ENCODE measurements at places on chromosomes 1 and 21.
A peak's percentile ranks its signal among the peaks of the same experiment; 100 is the strongest.

DNA sequence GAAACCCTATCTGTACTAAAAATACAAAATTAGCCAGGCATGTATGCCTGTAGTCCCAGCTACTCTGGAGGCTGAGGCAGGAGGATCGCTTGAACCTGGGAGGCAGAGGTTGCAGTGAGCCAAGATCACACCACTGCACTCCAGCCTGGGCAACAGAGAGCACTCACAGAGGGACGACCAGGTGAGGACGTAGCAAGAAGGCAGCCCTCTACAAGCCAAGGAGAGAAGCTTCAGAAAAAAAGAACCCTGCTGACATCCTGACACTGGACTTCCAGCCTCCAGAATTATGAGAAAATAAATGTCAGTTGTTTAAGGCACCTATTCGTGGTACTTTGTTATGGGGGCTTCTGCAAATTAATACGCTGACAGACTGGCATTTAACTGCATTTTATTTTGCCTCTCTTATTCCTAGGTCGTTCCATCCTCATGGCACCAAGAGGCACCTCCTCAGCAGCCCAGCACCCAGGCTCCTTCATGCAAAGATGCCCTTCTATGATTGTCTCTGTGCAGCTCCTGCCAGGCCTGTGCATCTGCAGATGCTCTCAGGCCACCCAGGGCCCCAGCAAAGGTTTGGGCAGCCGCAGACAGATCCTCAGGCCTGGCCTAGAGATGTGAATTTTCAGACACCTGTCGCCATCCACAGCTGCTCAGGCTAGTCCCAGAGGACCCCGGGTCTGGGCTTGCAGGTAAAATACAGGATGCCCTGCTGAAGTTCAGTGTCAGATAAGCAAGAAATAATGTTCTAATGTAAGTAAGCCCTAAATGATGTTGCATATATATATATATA, 86.0 kb upstream of the COX20 start:
- no peak for DNase-seq

GRCh38 chr1:90924982-90925381, 96.9 kb downstream of the ZNF644 start:
- no peak for DNase-seq

- DNase-seq: no peak
Observed at GRCh38 chr1:156149374-156150332, 3.7 kb upstream of the SEMA4A start.

- no peak for DNase-seq
Observed at GRCh38 chr1:215114154-215114933, 31.8 kb downstream of the KCNK2 start.

DNA sequence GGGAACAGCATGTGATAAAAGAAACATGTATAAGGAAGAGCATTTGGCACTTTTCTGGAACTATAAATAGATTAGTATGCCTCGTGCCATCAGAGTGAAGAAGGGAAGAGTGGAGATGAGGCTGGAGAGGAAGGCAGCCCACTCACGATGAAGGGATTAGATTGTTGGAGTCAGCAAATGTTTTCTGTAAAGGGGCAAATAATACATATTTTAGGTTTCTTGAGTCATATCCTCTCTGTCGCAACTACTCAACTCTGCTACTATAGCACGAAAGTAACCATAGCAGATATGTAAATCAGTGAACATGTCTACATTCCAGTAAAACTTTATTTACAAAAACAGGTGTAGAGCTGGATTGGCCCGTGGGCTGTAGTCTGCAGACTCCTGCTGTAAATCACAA, 147.8 kb downstream of the TENT5C start:
- DNase-seq: no peak

- no peak for DNase-seq
Observed at GRCh38 chr1:37399205-37399604, 75.2 kb upstream of the ZC3H12A start.

DNA sequence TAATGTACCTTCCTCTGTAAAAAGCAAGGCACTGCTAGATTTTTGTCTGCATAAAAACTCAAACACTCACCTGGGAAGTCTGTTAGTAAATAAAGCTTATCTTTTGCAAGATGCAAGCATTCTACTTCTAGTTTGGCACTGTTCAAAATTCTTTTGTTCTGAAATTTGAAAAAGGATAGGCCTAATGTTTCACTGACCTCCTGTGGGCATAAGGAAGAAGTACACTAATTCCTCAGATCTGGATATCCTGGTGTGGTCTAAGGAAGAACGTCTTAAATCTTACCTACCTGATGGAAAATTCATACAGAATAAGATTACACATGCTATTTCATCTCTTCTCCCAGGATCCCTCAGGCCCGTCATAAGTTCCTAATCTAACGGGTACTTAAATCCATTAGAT, 93.5 kb upstream of the CAMK1G start:
- DNase-seq: no peak

DNA sequence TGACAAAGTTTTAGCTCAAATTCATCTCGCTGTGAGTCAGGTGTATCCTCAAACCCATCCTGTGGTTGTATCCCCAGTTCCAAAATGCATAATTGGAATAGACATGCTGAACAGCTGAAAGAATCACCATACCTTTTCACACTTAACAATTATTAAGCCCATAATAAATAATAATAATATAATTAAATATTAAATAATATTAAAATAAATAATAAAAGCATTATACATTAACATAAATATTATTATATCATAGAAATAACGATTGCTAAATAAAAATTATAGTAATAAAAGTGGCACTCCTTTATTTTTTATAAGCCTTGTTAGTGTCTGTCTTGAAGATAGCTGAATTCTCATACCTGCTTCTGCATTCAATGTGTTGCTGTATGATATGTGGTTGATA, 257.5 kb upstream of the B3GALT2 start:
- no peak for DNase-seq

GRCh38 chr21:45523411-45524101, 18.7 kb downstream of the SLC19A1 start:
- no peak for DNase-seq

DNA sequence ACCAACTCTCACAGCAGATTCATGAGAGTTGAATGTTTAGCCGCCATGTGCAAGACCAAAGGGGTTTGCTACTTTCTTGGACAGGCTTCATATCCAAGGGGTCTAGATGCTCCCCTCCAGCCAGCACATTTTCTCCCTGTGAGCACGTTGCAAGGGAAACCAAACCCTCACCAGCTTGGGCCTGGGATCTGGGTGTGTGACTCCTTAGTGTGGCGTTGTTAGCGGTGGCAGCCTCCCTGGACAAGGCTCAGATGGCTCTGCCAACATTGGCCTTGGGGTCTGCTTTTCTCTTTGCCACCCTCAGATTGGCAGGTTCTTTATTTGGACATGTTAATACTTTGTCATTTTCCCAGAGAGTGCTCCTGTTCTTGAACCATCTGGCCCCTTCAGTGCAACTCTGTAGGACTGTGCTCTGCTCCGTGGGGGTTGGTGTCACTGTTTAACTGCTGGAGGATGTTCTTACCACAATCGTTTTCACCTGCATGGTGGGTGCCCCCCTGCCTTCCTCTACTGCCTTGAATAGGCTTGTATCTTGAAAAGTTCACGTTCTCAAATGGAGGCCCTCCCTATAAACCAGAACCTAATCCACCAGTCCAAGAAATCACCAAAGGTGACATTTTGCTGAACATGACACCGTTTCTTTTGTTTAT, 13.4 kb downstream of the ABCG1 start:
- DNase-seq: no peak

DNA sequence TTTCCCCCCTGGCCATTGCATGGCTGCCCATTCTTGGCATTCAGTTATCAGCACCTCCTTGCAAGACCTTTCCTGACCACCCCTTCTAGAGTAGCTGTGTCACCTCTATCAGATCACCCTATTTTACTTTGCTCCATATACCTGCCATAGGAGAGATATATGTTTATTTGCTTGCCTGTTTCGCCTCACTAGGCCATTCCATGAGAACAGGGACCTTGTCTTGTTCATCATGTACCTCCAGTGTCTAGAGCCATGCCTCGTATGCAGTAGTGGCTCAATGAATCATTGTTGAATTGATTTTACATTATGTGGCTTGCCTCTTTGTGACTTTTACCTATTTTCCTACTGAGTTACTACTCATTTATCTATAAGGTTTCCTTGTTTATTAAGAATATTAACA, 26.4 kb upstream of the PADI2 start:
- DNase-seq: no peak

GRCh38 chr1:17032741-17033140, 21.0 kb upstream of the ATP13A2 start:
- DNase-seq: no peak

- DNase-seq: no peak
Observed at GRCh38 chr1:70671006-70671405, 259.9 kb downstream of the CTH start.

DNA sequence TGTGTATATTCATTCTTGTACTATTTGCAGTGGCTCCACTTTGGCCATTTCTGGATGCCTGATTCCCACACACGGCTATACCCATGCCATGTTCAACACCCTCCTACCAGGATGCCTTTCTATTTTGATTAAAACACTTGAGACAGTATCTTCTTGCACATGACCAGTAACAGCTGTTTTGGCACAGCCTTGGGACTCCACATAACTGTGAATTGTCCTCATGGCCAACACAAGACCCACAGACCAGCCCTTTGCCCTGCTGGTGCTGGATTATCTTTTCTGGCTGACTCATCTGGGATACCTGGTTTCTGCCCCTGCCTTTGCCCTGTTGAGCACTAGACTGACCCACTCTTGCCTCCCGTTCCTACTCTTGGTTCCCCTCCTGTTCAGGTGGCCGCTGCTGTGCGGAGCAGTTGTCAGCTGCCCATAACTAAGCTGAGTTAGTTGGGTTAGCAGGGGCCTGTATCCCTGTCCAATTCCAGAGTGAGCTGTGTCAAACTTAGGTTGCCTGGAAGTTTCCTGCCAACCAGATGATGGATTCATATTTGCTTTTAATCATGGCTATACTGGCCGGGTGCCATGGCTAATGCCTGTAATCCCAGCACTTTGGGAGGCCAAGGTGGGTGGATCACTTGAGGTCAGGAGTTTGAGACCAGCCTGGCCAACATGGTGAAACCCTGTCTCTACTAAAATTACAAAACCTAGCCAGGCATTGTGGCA, 10.8 kb upstream of the EYA3 start:
- DNase-seq: no peak

DNA sequence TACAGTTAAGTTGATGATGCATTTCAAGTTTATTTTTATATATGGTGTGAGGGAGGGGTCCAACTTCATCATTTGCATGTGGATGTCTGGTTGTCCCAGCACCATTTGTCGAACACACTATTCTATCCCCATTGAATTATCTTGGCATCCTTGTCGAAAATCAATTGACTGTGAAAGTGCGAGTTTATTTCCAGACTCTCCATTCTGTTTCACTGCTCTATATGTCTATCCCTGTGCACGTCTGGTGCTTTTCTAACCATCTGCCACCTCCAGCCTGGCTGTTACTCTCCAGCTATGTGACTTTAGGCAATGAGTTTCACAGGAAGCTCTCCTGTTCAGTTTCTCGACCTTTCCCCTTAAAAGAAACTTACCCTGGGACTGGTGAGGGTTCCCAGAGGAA, 137.1 kb upstream of the KLHDC7A start:
- no peak for DNase-seq

GRCh38 chr1:171263901-171264300, 15.6 kb downstream of the FMO1 start:
- no peak for DNase-seq

- no peak for DNase-seq
Observed at GRCh38 chr1:9901148-9902059, 8.7 kb downstream of the CTNNBIP1 start.

GRCh38 chr1:196902344-196902743, 14.5 kb downstream of the CFHR4 start:
- no peak for DNase-seq

GRCh38 chr1:58773406-58773840, 10.4 kb downstream of the JUN start:
- DNase-seq: no peak

GRCh38 chr1:77513839-77514763, 168.4 kb downstream of the ZZZ3 start:
- no peak for DNase-seq

GRCh38 chr1:204413170-204413535, 1.5 kb upstream of the PPP1R15B start:
- DNase-seq: no peak

DNA sequence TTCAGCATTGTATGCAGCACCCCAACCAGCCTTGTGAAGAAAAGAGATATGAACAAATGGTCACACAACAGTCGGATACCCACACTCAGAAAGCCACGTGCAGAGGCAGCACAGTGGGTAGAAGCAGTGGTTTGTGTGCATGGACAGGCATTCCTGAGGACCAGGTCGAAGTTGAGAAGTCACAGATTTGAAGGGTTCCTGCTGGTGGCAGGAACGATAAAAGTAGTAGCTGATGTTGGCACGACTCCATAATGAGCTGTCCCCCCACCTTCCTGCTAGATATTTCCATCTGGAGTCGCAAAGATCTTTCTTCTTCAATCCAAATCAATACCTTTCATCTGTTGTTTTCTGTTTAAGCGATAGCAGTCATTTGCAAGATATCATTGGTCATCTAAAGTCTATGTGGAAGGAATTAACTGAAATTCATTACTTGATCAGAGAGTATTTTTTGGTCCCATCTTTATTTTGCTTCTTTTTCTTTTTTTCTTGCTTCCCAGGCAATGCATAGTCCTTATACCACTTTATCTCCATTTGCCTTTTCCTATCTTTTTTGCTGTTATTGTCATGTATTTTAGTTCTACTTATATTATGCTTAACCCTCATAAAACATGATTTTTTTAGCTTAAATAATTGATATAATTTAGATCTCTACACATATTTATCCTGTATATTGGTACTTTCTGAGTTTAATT, 176.4 kb downstream of the DHRS3 start:
- DNase-seq: no peak

- DNase-seq: peak; percentile 12
Observed at GRCh38 chr1:98991127-98992012, 13.3 kb downstream of the PLPPR5 start.

DNA sequence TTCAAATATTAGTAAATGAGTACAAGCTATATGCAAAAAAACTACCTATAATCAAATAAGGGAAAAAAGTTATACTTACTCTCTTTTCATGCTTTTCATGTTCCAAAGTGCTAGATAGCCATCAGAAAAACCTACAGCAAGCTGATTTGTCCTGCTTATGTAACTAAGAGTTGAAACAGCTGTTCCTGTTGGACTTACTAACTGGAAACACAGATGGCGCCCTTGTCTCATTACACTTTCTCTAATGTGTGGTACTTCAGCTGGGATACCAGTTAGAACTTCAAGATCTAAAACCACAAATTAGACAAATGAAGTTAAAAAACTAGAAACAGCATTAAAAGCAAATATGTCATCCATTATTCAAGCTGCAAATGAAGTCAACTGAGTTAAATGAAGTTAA, 24.3 kb downstream of the AHCTF1 start:
- DNase-seq: no peak

DNA sequence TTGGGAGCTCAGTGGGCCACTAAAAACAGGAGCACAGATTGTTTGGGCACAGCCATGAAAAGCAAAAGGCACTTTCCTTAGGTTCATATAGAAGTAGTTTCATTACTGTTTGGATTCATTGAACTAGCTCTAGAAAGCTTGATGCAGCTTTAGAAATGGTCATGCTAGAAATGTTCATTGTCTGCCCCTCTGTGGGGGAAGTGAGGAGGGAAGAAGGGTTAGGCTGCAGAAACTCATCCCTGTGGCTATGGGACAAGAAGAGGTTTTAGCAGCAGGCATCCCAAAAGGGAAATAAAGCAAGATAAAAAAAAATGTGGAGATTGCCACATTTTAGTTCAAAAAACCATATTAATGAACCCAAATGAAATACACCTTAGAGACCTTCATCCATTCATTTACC, 359.6 kb upstream of the PTBP2 start:
- no peak for DNase-seq

GRCh38 chr1:157580828-157581210, 17.1 kb downstream of the FCRL4 start:
- DNase-seq: no peak
